ENCODE measurements at places on chromosomes 7 and 10. TPM values are rescaled to one million over a fixed set of nuclear protein-coding genes. Genes with fewer than 3 reads are reported as not detected.

DNA sequence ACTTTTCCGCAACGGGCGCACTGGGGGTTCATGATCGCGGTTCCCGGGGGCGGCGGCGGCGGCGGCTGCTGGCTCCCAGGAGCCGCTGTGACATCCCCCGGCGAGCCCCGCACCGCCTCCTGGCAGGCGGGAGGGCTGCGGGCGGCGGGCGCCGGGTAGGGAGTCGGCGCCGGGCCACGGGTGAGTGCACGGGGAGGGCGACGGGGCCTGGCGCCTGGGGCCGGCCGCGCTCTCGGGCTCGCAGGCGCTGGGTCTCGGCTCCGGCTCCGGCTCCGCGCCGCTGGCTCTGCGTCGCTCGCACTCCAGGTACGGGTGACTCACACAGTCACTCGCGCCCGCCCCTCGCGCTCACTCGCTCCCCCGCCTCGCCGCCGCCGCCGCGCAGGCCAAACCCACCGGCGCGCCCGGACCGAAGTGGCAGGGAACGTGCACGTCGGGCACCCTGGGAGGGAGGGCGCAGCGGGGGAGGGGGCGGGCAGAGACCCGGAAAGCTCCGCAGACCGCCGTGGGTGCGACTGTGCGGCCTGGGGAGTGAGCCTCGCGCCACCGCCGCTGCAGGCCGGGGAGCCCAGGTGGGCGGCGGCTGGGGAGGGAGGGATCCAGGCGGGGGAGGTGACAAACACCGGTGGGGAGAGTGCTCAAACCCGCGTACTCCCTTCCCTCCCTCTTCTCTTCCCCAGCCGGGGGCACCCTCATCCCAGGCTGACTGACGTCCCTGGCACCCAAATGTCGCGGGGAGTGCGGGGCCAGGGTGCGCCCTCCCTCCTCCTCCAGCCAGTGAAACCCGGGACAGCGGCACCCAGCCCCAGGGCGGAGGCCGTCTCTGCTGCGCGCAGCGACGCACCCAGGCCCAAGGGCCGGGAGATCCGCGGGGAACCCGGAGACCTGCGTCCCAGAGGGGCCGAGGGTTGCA, 276.9 kb upstream of the NEBL start:
- peak; percentile 44 for DNase-seq

- no peak for DNase-seq
Measured at GRCh38 chr10:10958041-10958440, 59.6 kb upstream of the CELF2 start.

DNA sequence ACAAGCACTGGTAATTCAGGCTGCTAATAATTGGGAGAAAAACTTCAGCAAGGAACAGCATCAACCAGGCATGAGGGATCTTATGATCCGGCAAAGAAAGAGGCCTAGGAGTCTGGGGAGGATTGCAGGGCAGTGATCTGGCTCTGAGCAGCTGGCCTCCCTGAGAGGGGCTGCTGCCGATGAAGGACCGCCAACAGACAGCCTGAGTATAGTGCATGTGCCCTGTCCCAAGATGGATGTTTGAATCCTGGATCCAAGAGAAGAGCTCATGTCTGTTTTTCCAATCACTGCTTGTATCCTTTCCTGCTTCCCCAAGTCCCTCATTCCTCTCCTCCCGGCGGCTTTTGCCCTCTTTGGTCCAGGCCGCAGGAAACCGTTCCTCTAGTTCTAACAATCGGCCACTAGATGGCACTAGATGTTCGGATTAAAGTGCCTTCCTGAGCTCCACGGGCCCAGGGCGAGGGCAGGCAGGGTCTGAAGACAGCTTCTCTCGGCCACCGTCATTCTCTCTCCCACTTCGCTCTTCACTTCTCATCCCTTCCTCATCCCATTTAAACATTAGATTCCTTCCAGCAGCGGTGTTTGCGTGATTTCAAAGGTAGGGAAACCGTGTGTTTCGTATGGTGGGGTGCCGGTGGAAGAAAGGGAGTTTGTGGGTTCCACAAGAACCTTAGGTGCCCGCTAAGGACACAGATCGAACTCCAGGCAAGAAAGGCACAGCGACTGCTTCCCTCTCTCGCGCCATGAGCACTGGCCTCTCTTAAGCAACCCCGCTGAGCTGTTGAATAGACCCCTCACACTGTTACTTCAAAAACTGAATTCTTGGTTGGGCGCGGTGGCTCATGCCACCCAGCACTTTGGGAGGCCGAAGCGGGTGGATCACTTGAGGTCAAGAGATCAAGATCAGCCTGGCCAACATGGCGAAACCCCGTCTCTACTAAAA, 82.4 kb downstream of the ADCYAP1R1 start:
- peak; percentile 38 for DNase-seq

DNA sequence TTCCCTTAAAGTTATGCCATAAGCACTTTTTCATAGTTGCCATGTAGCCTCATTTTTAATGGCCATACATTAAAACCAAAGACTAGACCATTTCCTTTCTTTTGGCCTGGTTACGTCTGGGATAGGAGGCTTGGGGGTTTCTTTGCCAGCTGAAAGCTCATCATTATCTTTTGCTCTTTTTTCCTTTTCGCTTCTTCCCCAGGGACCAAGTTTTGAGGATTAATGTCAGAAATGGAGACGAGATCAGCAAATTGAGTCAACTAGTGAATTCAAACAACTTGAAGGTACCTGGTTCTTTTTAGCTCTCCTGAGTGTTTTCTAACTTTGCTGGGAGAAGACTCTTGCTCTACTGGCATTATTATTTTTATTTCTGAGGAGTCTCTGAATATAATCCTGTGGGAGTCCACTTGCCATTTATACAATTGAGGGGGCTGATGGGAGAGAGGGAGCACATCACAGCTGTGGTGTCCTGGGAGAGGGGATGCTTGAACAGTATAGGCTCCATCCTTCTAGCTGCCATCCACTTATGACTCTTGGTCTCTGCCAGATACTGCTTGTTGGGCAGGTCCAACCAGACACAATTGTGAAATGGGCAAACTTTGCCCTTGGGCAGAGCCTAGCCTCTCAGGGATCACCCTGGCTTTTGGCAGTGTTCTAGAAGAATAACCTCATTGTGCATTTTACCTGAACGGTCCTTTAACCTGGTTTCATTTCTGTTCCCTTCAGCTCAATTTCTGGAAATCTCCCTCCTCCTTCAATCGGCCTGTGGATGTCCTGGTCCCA, 5.8 kb downstream of the CPA4 start:
- DNase-seq = no peak

- no peak for DNase-seq
Measured at GRCh38 chr7:47944536-47945260, 3.6 kb downstream of the PKD1L1 start.

DNA sequence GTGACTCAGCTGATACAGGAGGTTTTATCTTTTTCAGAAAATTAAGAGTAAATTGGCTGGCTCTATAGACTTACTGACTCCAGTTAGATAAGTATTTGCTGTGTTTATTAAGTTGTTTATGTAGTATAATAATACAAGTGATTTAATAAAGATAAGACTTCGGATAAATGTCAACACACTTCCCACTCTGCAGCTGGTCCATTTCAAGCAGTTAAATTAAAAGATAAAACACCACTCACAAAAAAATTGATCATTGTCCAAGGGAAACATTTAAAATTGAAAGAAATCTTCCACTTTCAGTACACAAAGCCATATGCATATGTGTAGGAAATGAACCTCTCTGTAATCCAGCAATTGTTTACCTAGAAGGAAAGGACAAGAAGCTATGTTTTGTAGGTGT, 106.1 kb upstream of the SP8 start:
- DNase-seq = no peak

DNA sequence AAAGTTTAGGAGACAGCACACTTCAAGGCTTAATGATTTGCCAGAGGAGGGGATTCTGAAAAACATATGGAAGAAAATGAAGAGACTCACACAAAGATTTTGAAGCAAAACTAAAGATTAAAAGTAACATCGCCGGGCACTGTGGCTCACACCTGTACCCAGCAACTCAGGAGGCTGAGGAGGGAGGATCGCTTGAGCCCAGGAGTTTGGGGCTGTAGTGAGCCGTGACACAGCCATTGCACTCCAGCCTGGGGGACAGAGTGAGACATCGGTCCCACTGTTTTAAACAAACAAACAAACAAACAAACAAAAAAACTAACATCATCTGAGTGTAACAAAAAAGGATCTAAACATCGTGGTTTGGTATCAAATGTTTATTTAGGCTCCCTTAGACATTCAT, 33.7 kb upstream of the DAGLB start:
- DNase-seq = no peak

GRCh38 chr10:4283846-4284610, 499.0 kb upstream of the KLF6 start:
- DNase-seq = no peak

DNA sequence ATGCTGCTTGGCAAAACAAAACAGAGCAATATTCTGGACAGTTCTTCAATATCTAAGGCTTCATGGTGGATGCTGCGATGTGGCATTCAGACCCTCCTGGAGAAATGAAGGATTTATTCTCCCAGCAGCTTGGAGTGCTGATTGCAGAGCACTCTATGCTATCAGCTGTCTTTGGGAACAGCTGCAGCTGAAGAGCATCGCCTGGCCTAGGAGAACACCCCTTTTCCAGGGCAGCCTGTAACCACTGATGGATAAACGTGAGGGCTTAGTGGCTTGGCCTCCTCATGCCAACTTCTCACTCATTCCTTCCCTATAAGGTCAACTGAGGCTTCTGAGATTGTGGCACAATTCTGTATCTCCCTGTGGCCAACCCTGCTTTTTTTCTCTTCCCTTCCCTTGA, 638.1 kb upstream of the CNTNAP2 start:
- DNase-seq = no peak

DNA sequence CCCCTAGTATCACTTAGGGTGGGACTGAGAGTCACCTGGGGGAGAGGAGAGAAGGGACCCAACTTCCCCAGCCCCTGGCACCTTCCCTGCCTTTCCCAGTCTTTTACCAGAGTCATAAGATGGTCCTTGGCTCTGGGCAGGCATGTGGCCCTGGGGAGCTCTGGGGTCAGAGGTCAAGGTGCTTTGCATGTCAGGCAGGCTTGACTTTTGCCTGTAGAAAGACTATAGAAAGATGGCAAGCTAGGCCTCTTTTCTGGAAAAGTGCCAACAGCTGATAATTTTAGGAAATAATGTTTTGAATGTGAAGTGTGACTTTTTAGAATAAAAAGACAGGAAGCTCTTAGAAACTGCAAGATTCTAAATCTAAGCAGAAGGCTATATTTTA, 67.5 kb downstream of the MKI67 start:
- no peak for DNase-seq

- DNase-seq = no peak
Measured at GRCh38 chr10:78359640-78360091, 326.0 kb downstream of the RPS24 start.

DNA sequence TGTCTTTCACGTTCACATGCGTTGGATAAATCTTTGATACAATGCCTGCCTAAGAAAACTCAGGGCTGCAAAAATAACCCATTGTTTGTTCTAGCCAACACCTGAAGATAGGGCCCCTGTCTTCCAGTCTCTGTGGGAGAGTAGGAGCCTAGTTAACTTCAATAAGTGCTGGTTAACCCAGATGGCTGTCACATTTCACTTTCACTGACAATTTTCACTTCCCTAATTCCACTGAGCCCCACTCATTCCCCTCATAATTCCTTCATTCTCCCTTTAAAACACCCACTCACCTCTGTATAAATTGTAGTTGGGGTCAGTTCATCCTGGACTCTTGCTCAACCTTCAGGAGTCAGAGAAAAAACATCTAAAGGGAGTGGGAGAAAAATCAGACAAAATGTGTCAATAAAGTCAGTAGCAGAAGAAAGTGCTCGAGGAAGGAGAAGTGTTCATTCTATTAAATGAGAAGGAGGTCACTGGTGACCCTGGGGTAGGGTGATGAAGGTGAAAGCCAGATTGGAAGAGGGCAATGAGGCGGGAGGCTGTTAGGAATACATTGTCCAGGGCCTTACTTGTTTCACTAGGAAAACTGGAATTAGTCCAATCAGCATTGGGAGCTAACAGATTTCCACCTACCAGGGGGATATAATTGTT, 51.2 kb upstream of the ABI1 start:
- DNase-seq = no peak

GRCh38 chr10:90195288-90195840, 494.0 kb downstream of the KIF20B start:
- no peak for DNase-seq

DNA sequence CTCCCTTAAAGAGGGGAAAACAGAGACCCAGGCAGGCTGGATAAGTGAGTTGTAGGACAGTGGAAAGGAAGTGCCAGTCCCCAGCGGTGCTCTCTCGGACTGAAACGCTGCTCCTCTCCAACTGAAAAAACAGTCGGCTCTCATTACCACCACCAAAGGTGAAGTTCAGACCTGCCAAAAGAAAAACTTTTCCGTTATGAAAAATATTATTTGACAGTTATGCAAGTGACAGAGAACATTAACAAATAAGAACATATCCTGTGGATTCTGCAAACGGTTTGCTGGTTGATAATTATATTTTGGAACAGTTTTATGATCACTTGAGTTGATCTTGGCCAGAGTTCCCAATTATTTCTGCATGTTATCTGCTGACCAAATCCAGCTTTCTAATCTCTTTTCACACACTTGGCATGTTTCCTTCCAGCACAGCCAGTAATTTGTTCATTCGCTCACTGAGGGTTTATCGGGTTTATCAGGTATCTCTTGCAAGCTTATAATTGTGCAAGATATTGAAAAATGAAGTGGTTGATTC, 82.6 kb downstream of the PTPRE start:
- no peak for DNase-seq

DNA sequence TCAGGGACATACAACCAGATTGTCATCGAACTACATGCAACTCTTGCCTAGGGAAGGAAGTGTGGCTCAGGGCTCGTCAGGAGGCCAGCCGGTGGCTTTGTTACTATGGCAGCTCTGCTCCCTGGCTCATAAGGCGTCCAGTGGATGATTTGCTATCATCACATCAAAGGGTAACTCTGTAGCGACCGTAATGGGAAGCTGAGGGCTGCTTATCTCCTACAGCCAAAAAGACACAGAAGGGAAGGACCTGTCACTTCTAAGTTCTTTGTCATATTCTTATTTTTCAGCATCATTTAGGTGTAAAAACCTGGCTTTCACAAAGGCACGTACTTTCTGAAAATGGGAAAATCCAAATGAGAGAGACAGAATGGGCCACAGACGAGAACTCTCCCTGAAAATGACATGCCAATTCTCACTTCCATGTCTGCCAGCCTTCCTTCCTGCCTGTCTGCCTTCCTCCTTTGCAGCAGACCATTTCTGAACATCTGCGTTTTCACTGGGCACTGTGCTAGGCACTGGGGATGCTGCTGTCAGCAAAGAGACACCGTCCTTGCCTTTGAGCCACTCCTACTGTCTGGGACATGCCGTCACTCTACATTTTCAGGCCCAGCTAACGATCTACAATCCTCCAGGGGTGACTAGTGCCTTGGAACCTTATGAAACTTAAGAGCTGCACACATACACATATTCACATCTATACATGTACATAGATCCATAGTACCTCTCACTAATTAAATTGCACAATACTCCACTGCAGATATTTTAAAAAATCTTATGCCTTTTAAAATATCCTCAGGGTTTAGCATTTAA, 26.9 kb downstream of the ENKUR start:
- no peak for DNase-seq

GRCh38 chr7:116340201-116340847, 130.0 kb downstream of the TES start:
- DNase-seq = no peak

Gene CDHR3
- total RNA-seq = 6.7 TPM

Gene CYP17A1
- not detected for total RNA-seq

Gene LIPK
- not detected for total RNA-seq

Gene CAV1
- 0.23 TPM for total RNA-seq

Gene WDFY4
- total RNA-seq = 2.4 TPM

Gene LIPN
- total RNA-seq = not detected

Gene COL26A1
- not detected for total RNA-seq

Gene CYP2C8
- total RNA-seq = not detected

Gene CPVL
- total RNA-seq = 1.2 TPM

Gene PTN
- not detected for total RNA-seq

Gene ZNF786
- 10.3 TPM for total RNA-seq

Gene PKD1L1
- total RNA-seq = 0.17 TPM

Gene GRM3
- not detected for total RNA-seq

Gene EGFR
- total RNA-seq = not detected
